ENCODE measurements at places on chromosomes 11 and 22.

DNA sequence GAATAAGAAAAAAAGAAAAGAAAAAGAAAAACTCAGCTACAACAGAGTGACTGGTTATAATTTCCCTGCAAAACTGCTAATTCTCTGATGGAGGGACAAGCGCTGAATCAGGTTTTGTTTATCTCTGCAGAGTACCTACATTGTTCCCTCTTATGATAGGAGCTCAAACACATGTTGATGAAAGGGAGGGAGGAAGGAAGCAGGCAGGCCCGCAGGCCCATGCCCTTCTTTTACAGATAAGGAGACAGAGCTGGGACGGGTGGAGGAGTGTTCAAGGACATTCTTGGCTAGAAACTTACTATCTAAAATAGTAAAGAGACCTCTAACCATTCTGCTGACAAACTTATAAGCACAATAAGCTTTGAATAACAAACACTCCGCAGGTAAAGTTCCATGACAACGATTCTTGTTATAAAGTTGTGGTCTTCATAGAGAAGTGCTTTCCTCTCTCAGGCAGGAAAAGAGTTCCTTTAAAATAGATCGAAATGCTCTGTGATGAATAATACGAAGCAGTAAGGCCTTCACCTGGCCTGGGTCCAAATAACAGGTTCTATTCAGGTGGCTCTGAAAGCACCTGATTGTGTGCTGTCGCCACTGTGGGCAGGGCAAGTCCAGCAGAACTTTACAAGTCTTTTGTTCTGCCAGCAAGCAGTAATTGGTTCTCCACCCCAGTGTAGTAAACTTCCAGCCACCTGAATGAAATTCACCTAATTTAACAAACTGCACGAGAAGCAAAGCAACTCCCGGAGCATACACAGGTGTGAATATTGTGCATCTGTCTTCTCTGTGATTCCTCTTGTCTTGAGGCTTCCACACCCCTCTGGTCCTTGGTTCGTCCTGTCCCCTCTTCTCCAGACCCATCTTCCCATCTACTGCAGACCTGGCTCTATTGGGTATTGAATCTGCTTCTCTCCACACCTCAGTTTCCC, 15.3 kb upstream of the MICAL2 start:
- no peak for DNase-seq

- no peak for DNase-seq
Observed at GRCh38 chr11:89381094-89381493, 110.1 kb downstream of the NOX4 start.

GRCh38 chr11:121467471-121467870, 14.7 kb upstream of the SORL1-AS1 start:
- no peak for DNase-seq

DNA sequence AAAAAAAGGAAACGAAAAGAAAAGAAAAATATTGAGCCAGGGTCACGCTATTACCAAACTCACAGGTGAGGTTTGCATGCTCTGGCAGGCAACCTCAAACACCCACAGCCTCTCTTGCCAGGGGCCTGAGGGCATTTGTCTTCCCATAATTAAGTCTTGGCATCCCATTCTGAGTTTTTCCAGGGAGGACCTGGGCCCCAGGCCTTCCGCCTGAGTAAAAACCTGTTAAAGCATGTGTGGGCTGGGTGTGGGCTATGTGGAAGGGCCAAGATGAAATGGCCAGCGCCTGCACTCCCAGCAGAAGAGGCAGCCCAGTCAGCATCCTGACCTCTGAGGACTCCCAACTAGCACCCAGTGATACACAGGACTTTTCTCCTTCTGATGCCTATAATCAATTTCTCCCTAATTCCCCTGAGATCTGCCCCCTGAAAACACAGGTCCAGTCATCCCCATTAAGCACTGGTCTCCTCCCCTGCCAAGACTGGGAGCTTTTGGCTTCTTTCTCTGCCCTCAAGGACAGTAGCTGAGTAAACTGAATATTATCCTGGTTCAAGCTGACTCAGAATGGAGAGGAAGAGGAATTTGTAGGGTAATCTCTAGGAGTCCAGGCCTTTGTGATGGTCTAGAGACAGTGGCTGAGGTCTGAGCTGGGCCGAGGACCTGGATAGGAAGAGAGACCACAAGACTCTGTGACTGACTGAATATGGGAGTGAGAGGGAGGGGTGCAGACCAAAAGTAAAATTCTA, 35.6 kb upstream of the ACER3 start:
- DNase-seq, result no peak

DNA sequence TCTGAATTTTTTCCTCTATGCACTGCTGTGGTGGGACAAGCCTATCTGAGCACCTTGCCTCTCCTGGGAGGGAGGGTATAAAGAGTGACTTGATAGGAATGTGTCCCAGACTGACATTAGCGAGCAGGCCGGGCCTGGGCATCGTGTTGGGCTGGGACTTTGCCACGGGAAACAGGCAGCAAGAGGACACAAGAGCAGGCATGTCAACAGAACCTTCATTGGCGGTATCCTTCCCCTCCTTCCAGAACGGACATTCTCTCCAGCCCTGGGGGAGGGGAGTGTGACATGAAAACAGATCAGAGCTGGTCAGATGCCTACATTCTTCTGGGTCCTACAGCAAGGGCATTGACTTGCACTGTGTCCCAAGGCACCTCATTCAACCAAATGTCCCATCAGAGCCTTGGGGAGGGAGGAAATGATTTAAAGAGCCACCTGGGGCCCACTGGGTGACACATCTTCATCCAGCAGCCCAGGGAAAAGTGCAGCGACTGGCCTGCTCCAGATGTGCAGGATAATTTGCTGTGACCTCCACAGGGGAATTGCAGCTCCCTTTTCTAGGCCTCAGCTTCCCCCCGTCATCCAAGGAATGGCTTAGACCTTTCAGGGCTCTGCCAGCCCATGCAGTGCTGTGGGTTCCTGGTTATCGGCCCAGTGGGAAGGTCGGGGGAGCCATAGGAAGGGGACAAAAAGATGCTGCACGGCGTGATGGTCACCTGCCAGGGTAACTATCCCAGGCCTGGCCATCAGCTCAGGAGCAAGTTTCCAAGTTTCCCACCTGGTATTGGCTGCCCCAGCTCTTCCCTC, 21.8 kb upstream of the UVRAG start:
- no peak for DNase-seq

- no peak for DNase-seq
Observed at GRCh38 chr11:59144096-59144495, 1.4 kb downstream of the FAM111A start.

GRCh38 chr11:67996622-67997474, 7.0 kb downstream of the UNC93B1 start:
- no peak for DNase-seq

GRCh38 chr11:70410276-70411205, 12.2 kb downstream of the CTTN start:
- DNase-seq, result no peak

DNA sequence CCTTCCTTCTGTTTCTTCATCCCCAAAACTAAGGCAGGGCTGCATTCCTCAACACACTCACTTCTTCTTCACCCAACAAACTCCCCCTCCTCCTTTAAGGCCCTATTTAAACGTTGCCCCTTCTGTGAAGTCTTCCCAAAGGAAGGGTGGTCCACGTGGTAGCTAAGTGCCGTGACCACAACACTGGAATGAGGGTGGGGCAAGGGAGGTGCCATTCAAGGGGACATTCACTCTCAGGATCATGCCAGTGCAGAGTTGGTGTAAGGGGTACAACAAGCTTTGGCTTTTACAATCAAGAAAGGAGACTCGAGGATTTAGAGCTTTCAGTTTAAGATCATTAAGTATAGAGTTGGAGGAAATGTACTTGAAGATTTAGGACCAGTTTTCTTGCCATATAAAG, 8.0 kb upstream of the MS4A10 start:
- no peak for DNase-seq

DNA sequence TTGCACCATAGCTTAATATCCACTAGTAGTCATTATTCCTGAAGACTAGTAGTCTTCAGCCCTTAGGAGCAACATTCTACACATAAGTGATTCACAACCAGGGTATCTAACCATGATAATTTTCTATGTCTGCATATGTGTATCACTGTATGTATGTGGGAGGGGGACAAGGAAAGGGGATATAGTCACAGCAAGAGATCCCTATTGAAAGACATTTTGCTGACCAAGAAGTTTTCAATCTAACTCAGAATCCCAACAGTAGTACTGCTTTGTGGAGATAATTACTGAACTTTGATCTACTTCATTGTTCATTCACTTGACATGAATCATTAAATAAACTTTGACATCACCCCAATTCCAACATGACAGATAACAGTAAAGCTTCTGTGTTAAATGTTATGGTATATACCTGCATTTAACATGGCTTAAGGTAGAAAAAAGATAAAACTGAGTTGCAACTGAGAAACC, 10.3 kb downstream of the PIK3C2A start:
- DNase-seq, result no peak

- DNase-seq, result no peak
Observed at GRCh38 chr22:32509045-32509444, 34.4 kb downstream of the FBXO7 start.

- DNase-seq, result no peak
Observed at GRCh38 chr11:128784059-128784804, 82.9 kb downstream of the KCNJ1 start.

Data from D341Med (cell line).